ENCODE measurements at places on chromosomes 16 and 17.
A peak's percentile ranks its signal among the peaks of the same experiment; 100 is the strongest.

GRCh38 chr16:2842340-2843000 is 12.4 kb downstream of the ZG16B start:
- peak; percentile 43 for DNase-seq

- no peak for DNase-seq
Measured at GRCh38 chr16:86970279-86970678, 346.9 kb downstream of the C16orf95 start.

DNA sequence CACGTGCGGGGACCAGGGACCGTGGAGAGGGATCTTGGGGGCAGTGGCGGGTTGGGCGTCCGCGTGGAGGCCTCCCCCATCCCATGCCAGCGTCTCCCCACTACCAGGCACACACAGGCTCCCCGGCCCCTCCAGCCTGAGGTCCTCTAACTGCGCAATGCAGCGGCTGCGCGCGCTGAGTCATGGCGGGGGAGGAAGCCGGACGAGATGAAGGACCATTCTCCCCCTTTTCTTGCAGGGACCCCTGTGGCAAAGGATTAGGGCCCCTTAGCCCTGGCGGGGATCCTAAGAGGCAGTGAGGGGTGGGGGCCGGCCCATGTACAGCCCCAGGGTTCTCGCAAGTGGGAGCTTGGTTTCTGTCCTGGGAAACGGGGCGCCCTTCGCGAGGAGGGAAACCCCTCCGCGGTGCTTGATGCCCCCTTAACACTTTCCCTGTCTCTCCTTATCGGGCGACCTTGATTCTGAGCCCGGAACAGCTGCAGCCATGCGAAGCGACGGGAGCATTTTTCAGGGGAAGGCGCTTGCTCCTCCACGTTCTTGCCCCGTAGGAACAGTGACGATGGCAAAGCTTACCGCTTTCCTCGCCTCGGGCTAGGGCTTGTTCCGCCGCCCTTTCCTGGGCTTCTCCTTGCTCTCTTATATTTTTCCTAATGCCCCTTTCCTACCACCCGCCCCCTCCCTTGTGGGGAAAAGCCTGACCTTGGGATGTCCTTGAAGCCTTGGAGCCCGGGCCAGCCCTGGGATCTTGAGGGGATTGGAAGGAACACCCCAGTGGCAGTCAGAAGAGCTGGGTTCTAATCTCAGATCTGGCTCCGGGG is 592 bp downstream of the ALDOA start:
- DNase-seq = no peak

- no peak for DNase-seq
Measured at GRCh38 chr17:63768433-63768832, 5.0 kb downstream of the CCDC47 start.
